ENCODE measurements at places on chromosomes 1 and 21.

DNA sequence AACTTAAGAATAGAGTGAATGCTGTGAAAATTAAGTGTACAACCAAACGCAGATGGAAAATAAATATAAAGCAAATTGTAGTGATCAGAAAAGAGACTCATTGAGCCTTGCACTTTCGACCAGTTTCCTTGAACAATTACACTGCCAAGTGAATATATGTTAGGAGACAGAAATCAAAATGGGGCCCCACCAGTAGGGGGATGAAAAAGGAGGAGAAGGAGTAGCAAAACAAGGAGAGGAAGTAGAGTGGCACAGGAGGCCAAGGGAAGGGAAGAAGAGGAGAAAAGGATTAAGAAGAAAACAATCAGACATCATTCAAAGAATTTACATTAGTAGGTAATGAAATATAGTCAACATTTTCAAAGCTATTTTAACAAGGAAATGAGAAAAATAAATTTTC lies 1770.6 kb downstream of the PLA2G4A start:
- no peak for DNase-seq

DNA sequence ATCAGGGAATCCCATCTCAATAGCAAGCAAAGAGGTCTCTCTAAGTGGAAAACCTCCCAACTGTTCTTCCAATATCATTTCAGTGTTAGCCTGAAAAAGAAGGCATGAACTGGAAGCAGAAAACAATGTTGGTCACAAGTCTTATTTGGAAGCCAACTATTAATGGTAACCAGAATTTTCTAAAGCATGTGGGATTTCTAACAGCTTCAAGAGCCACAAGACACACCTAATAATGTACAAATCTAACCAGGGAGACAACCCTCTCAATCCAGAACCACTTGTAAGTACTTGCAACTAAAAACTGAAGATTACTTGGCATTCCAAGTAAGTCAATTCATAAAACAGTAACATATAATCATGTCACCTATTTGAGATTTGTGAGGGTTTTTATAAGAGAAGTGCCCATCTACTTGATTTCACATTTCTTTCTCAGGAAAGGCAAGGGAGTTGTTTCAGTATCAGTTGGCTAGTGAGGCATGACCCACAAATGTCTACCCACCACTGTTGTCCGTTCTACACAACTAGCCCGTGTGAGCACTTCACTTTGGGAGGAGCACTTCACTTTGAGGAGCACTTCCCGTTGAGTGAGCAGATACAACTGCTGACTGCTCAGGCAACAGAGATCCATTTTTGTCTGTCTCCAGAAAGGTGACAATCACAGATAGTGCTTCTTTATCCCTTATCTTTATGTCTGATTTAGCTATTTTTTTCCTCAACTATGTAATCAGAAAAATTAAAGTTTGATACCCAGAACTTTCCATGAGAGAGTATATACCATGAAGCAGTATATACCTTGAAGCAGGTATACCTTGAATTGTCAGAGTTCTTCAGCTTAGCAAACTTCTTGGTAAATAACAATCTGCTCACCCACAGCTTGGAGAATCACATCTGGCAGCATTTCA lies 11.1 kb downstream of the STX6 start:
- no peak for DNase-seq

GRCh38 chr1:192158181-192158580 lies at the start of gene RGS18:
TSS of gene RGS18 (plus strand) at chr1:192158462. CDS start at chr1:192158638, 176 bp downstream.
- peak; percentile 95 for DNase-seq

- no peak for DNase-seq
Measured at GRCh38 chr1:244653439-244654107, 647 bp downstream of the DESI2 start.
